ENCODE measurements at places on chromosomes 11 and 22. TPM values are rescaled to one million over a fixed set of nuclear protein-coding genes. Genes with fewer than 3 reads are reported as not detected.

GRCh38 chr11:13850231-13851005, 112.1 kb upstream of the SPON1 start:
- H3K27ac ChIP-seq = no peak overlapping the region
- H3K36me3 ChIP-seq = no peaks in the 10 kb centered on the region
- H3K4me1 ChIP-seq = peaks cover 5% of the 10 kb centered on the region
- no peak for DNase-seq

DNA sequence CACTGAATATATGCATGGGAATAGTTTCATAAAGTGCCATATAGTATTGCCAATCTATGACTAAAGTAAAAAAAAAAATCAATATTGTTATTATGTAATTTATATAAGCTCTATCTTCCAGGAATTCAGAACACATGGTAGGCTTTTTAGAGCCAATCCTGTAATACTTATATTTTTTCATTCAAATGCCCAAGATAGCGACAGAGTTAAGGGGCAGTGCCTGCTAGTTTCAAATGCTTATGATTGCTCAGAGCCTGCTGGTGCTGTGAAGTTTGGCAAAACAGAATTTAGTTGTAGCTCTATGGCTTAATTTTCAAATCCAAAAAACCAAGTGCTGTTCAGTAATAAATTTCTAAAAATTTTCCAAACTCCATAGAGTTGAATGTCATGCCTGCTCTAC, 39.0 kb upstream of the BLID start:
- H3K4me3 ChIP-seq = no peak overlapping the region
- H3K36me3 ChIP-seq = no peaks in the 10 kb centered on the region
- H3K27me3 ChIP-seq = peaks cover 3% of the 10 kb centered on the region
- H3K27ac ChIP-seq = no peak overlapping the region
- H3K4me1 ChIP-seq = no peaks in the 10 kb centered on the region

DNA sequence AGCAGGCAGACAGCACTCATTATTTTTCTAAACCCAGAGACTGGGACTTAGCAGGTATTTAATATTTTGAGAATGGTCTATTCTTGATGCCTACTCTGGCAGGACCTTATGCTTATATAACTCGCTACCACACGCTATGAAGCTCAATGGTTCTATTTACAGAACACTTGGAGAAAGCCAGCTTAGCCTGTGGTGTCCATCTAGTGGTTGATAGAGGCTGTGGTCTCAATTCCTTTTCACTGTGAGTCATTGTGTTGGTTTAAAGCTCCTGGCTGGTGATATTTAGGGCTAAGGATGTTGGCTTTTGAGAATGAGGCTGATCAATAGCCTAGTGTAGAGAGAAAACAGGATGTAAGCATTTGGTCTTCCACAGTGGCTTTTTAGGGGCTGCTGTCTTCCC, 206.4 kb downstream of the DBX1 start:
- H3K4me3 ChIP-seq = no peak overlapping the region
- H3K27ac ChIP-seq = no peak overlapping the region
- no peaks in the 10 kb centered on the region for H3K36me3 ChIP-seq
- no peaks in the 10 kb centered on the region for H3K27me3 ChIP-seq
- no peak for DNase-seq

- H3K27ac ChIP-seq = no peak overlapping the region
- H3K36me3 ChIP-seq = no peaks in the 10 kb centered on the region
- H3K27me3 ChIP-seq = no peaks in the 10 kb centered on the region
- H3K4me1 ChIP-seq = no peaks in the 10 kb centered on the region
- DNase-seq = no peak
- no peak overlapping the region for H3K4me3 ChIP-seq
Observed at GRCh38 chr11:60251485-60252212, 8.7 kb upstream of the MS4A4E start.

- H3K36me3 ChIP-seq = peaks cover 80% of the 10 kb centered on the region
- no peak for DNase-seq
- peaks cover 2% of the 10 kb centered on the region for H3K4me1 ChIP-seq
Observed at GRCh38 chr11:118485273-118485672, 42.0 kb upstream of the TTC36 start.

The FGF19 gene
- not detected for total RNA-seq

GRCh38 chr11:74988541-74989259, at the start of gene NEU3:
TSS of gene NEU3 (plus strand) at chr11:74988933. CDS start at chr11:74989061, 128 bp downstream.
- H3K4me1 ChIP-seq = peaks cover 18% of the 10 kb centered on the region
- H3K4me3 ChIP-seq = peak within 1 kb of the TSS; percentile 96
- H3K27ac ChIP-seq = peak within 1 kb of the TSS; percentile 66
- no peaks in the 10 kb centered on the region for H3K36me3 ChIP-seq
- no peaks in the 10 kb centered on the region for H3K27me3 ChIP-seq
- DNase-seq = peak; percentile 81

GRCh38 chr22:38638728-38639127, 17.5 kb downstream of the FAM227A start:
- peaks cover 5% of the 10 kb centered on the region for H3K27me3 ChIP-seq
- no peaks in the 10 kb centered on the region for H3K36me3 ChIP-seq
- no peak for DNase-seq
- no peak overlapping the region for H3K27ac ChIP-seq
- no peak overlapping the region for H3K4me3 ChIP-seq

DNA sequence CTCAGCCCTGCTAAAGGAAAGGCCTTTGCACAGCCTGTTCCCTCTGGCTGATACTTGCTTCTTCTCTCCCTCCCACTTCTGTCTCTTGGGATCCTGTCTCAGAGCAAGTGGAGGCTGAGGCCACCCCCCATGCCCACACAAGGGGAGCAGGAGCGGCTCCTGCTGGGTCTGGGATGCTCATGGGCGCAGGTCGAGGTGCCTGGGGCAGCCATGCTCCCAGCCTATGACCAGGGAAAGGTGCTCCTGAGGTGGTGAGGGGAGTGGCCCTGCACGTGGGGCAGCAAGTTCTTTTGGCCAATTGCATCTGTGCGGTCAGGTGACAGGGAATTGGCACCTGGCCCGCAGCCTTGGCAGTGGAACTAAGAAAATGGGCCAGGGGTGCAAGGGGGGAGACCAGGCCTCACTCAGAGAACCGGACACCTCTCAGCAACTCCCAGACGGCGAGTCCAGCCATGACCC, 1.5 kb downstream of the MAPK11 start:
- H3K27me3 ChIP-seq = peaks cover under 1% of the 10 kb centered on the region
- H3K4me3 ChIP-seq = no peak overlapping the region
- H3K27ac ChIP-seq = no peak overlapping the region
- DNase-seq = no peak
- H3K4me1 ChIP-seq = peaks cover 42% of the 10 kb centered on the region

DNA sequence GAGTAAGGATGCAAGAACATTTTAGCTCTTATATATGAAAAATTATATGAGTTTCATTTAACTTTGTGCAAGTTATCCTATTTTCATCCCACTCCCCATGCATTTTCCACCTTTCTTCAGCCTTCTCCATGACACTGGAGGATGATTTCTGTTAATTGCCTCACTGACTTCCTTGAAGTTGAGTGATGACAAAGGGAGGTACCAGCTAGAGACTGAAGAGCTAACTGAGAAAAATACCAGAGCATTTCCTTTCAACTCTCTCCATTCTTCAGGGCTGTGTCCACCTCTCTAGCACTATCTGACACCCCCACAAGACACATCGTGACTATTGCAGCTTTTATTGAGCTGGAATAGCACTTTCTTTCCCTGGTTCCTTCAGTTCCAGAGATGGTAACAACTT, 711.6 kb upstream of the LRRC4C start:
- H3K36me3 ChIP-seq = no peaks in the 10 kb centered on the region
- no peak overlapping the region for H3K27ac ChIP-seq
- no peak for DNase-seq
- H3K27me3 ChIP-seq = no peaks in the 10 kb centered on the region
- no peaks in the 10 kb centered on the region for H3K4me1 ChIP-seq
- H3K4me3 ChIP-seq = no peak overlapping the region

DNA sequence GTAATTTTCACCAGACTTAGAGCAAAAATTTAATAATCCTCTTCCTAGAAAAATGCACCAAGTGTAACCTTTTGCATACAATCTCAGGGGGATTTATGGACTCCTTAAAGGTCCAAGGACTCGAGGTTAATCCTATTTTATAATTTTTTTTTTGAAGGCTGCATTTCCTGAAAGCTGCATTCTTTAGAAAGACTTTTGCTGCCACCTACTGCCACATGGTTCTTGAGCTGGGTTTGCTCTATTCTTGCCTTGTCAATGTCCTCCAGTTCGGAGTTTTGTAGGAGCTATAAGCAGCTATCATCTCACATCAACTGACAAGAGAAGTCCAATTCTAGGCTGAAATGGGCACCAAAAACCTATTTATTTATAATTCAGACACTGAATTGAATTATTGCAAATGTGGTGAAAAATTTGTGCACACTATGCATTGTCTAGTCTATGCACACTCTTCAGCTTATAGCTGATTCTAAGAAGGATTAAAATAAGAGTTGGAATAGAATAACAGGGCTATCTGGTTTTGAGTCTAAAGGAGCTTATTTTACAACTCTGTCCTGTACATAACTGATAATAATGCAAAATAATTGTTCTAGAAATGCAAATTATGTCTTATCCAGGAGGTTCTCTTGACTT, 31.3 kb downstream of the TRAF6 start:
- peaks cover 2% of the 10 kb centered on the region for H3K4me1 ChIP-seq
- no peaks in the 10 kb centered on the region for H3K27me3 ChIP-seq
- no peak overlapping the region for H3K27ac ChIP-seq
- no peak overlapping the region for H3K4me3 ChIP-seq

The CHRM1 gene
- total RNA-seq = not detected

- H3K4me3 ChIP-seq = no peak overlapping the region
- DNase-seq = peak; percentile 47
- H3K27me3 ChIP-seq = no peaks in the 10 kb centered on the region
- no peaks in the 10 kb centered on the region for H3K36me3 ChIP-seq
Observed at GRCh38 chr11:44094260-44094868, 1.1 kb upstream of the EXT2 start.

The OR52N4 gene
- total RNA-seq = 0.96 TPM

- H3K4me1 ChIP-seq = no peaks in the 10 kb centered on the region
- H3K27ac ChIP-seq = no peak overlapping the region
- no peaks in the 10 kb centered on the region for H3K27me3 ChIP-seq
- no peak overlapping the region for H3K4me3 ChIP-seq
Observed at GRCh38 chr11:92845805-92846204, 123.6 kb upstream of the MTNR1B start.

GRCh38 chr11:77302752-77303151, 1.3 kb upstream of the GDPD4 start:
- no peaks in the 10 kb centered on the region for H3K36me3 ChIP-seq
- no peak overlapping the region for H3K27ac ChIP-seq
- H3K4me3 ChIP-seq = no peak overlapping the region
- H3K4me1 ChIP-seq = no peaks in the 10 kb centered on the region

DNA sequence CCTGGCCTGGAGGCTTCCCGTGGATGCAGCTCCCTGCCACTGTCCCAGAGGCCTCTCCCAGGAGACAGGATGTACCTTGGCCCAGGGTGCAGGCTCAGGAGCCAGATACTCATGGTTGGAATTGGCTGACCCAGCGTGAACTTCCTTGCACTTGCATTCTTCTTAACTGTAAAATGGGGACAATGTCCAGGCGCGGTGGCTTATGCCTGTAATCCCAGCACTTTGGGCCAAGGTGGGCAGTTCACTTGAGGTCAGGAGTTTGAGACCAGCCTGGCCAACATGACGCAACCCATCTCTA, 20.1 kb upstream of the ST3GAL4 start:
- DNase-seq = no peak
- H3K27me3 ChIP-seq = no peaks in the 10 kb centered on the region
- H3K4me3 ChIP-seq = no peak overlapping the region
- peaks cover 3% of the 10 kb centered on the region for H3K4me1 ChIP-seq
- peaks cover 72% of the 10 kb centered on the region for H3K36me3 ChIP-seq

DNA sequence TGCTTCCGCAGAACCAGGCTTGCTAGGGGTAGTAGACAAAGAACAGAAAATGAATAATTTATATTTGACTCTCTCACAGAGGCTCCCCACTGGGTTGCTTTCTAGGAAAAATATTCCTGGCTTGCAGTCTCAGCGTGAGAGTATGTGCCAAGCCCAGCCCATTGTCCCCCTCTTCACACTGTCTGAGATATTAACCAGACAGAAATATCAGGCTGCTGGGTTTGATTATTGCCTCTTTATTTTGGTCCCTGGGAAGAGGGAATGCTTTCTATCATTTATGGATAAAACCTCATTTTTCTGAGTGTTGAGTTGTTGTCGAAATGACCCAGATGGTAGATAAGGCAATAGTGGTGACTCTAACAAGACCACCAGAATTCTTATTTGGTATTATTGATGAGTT, 367.9 kb downstream of the METTL15 start:
- H3K36me3 ChIP-seq = no peaks in the 10 kb centered on the region
- H3K4me1 ChIP-seq = no peaks in the 10 kb centered on the region
- DNase-seq = no peak
- no peak overlapping the region for H3K27ac ChIP-seq
- H3K27me3 ChIP-seq = no peaks in the 10 kb centered on the region

DNA sequence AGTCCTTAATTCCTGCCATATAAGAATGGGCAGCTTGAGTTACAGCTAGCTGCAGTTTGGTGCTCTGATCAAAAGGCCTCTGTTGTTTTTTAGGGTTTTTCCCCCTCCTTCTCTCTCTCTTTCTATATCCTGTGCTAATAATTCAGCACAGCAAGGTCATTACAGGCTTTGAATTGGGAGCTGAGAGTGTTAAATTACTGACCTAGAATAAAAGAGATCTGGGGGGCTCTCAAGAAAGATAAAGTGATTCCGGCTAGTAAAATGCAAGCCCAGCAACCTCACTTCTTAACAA, 84.9 kb downstream of the CSTPP1 start:
- no peak overlapping the region for H3K4me3 ChIP-seq
- H3K27me3 ChIP-seq = no peaks in the 10 kb centered on the region
- no peaks in the 10 kb centered on the region for H3K4me1 ChIP-seq
- no peaks in the 10 kb centered on the region for H3K36me3 ChIP-seq
- no peak for DNase-seq

DNA sequence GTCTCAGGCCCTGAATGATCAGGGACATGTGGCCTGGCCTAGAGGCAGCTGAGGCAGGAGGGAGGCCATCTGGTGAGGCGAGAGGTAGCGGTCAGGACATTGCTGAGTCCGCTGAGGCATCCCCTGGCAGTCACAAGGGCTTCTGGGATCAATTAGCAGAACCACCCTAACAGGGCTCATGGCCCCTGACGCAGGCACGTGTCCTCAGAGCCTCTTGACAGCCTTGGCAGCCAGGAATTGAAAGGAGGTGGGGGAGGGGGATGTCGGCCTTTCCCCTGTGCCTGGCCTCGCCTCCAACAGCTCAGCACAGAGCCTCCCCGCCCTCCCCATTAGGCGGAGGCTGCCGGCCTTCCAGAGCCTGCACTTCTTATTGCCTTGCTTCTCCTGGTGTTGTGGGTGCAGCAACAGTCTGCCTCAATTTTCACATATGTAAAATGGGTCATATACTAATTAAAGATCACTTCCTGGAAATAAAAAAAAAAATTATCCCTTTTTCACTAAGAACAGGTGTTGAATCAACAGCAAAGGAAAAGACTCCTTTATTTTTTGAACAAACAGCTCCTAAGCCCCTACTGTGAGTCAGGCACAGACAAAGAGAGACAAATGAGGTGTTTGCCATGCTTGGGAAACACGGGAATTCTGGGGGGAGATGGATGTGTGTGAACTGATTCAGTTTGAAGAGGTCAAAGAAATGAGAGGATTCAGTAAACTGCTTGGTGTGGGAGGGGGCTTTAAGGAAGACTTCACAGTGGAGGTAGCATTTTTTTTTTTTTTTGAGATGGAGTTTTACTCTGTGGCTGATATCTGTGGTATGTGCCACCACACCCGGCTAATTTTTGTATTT, 55.3 kb downstream of the NFAM1 start:
- H3K36me3 ChIP-seq = no peaks in the 10 kb centered on the region
- H3K4me1 ChIP-seq = peaks cover 5% of the 10 kb centered on the region
- no peaks in the 10 kb centered on the region for H3K27me3 ChIP-seq
- H3K27ac ChIP-seq = no peak overlapping the region
- no peak for DNase-seq

GRCh38 chr11:9687711-9688477, 24.0 kb downstream of the SWAP70 start:
- H3K36me3 ChIP-seq = no peaks in the 10 kb centered on the region
- no peak overlapping the region for H3K27ac ChIP-seq
- H3K4me3 ChIP-seq = no peak overlapping the region
- H3K4me1 ChIP-seq = no peaks in the 10 kb centered on the region

Measured in CD4-positive, alpha-beta T cell (primary cell).